ENCODE measurements at places on chromosomes 7 and 10.

- DNase-seq: peak; percentile 56
These were observed 657.8 kb downstream of the SORCS1 start for GRCh38 chr10:106506526-106507283.

- no peak for DNase-seq
These were observed 456.7 kb downstream of the LRMDA start for GRCh38 chr10:75887992-75888680.

DNA sequence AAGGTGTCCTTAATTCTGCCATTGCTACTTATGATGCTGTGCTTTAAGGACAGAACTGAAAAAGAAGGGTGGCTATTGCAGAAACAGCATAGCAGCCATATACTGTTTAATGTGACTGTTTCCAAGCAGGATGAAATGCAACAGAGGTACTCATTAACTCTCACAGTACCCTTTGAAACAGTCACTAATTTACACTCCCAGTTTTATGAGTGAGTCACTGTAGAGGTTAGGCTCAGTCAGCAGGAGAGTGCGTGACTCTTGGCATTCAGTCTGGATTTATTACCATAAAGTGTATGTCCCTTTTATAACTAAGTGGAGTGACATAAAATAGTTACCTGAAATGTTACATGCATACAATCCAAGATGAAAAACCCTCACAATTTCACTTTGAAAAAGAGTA lies 27.7 kb downstream of the ALDH18A1 start:
- DNase-seq: peak; percentile 5

DNA sequence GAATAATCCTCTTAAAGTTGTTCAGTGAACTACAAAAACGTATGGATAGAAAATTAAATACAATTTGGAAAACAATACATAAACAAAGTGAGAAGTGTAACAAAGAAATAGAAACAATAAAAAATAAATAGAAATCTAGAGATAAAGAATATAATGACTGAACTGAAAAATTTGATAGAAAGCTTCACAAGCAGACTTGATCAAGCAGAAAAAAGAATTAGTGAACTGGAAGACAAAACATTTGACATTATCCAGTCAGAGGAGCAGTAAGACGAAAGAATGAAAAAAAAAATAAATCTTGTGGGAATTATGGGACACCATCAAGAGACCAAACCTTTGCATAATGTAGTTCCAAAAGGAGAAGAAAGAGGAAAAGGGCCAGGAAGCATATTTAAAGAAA lies 32.4 kb upstream of the NPY start:
- no peak for DNase-seq

GRCh38 chr10:59234816-59235429 lies 58.5 kb downstream of the PHYHIPL start:
- peak; percentile 54 for DNase-seq

DNA sequence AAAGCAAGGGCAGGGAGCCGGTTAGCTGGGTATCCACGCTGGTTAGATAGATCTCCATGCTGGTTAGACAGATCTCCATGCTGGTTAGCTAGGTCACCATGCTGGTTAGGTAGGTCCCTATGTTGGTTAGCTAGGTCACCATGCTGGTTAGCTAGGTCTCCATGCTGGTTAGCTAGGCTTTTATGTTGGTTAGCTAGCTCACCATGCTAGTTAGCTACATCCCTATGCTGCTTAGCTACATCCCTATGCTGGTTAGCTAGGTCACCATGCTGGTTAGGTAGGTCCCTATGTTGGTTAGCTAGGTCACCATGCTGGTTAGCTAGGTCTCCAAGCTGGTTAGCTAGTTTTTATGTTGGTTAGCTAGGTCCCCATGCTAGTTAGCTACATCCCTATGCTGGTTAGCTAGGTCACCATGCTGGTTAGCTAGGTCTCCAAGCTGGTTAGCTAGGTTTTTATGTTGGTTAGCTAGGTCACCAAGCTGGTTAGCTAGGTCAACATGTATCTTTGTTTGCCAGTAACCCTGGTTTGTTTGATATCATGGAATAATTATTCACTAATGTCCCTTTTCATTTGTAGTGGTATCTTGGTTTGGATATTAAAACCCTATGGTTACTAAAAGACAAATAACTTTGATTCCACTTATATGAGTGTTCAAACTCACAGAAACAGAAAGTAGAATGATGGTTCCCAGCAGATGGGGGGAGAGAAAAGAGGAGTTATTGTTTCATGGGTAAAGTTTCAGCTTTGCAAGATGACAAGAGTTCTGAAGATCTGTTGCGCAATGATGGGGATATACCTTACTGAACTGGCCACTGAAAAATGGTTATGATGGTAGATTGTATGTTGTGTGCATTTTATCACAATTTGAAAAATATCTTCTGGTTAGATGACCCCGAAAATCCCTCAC lies 136.2 kb downstream of the PRPF18 start:
- DNase-seq: no peak

DNA sequence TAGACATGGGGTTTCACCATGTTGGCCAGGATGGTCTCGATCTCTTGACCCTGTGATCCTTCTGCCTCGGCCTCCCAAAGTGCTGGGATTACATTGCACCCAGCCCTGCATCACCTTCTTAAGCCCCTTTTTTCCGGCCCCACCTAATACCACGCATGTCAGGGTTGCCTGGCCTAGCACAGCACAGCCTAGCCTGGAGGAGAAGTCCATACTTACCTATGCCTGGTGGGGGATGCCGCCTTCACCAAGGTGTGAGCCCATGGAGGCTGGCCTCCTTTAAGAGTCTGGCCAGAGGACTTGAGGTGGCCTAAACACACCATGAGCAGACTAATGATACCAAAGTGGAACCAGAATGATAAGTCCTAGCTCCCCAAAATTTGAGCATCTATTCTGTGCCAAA lies 22.0 kb upstream of the CUX1 start:
- DNase-seq: no peak

DNA sequence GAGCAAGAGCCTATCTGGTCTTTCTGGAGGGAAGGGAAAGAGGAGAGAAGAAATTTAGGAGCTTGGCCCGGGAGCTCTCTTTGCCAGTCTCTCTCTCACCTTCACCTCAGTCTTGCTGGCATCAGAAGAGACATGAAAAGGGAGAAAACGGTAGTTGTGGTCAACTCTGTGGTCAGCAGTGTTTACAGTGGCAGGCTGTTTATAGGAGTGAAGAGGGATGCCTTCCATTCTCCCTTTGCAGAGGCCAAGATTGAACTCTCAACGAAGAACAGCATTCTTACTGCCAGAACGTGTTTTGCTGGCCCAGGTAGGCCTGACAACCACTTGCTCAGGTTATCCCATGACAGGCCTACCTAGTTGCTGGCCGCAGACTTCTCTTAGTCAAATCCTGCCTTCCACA lies 133.3 kb downstream of the CCDC3 start:
- no peak for DNase-seq

All from HCEC 1CT (cell line).